ENCODE measurements at places on chromosomes 2 and 18. TPM values are rescaled to one million over a fixed set of nuclear protein-coding genes. Genes with fewer than 3 reads are reported as not detected.

DNA sequence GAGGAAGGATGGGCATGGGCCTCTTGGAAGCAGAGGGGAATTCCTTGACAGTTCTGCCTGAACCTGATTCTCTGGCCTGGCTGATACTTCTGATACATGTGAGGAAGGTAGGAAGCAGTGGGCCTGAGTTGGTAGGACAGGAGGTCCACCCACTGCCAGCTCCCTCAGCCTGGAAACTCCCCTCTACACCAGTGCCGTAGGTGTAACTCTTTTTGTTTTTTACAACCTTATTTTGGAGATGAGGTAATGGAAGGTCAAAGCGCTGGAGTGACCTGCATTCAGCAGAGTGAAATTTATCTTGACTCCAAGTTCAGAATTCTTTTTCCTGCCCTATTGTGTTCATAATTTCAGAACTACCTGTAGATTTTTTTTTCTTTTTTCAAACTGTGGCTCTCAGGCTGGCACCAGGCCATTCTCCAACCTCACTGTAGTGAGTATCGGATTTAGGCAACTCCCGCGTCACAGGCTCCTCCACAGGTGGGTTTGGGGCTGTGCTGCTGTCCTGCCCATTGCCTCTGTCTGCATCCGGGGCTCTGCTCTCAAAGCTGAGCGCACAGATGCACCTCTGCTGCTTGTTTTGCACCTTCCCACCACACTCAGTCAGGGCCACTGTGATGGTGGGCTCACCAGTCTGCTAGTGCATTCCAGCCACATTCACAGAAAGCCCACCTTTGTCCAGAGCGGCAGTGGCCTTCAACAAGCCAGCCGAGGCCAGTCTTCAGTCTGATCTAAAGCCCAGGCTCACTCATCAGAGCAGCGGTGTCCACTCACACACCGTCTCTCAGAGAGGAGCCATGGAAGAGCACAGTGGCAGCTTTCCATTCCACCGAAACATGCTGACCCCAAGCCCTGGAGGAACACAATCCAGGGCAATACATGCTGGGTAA, 87.2 kb downstream of the UXS1 start:
- no peak for DNase-seq

DNA sequence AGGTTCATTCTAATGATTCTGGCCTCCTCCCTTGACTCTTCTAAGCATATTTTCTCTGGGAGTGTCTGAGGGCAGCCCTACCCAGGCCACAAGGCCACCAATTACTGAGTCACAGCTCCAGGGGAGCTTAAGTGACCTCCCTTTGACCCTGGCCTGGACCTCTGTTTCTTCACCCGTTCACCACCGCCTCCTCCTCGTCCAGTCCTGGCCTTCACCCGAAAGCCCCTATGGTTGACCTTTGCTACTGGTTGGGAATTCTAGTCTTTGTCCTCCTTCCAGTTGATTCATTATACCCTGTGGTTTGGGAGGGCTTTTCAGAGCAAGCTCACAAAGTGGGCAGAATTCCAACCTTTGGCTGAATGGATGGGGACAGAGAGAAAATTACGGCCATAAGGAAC, 72.6 kb downstream of the NRP2 start:
- DNase-seq, result no peak

DNA sequence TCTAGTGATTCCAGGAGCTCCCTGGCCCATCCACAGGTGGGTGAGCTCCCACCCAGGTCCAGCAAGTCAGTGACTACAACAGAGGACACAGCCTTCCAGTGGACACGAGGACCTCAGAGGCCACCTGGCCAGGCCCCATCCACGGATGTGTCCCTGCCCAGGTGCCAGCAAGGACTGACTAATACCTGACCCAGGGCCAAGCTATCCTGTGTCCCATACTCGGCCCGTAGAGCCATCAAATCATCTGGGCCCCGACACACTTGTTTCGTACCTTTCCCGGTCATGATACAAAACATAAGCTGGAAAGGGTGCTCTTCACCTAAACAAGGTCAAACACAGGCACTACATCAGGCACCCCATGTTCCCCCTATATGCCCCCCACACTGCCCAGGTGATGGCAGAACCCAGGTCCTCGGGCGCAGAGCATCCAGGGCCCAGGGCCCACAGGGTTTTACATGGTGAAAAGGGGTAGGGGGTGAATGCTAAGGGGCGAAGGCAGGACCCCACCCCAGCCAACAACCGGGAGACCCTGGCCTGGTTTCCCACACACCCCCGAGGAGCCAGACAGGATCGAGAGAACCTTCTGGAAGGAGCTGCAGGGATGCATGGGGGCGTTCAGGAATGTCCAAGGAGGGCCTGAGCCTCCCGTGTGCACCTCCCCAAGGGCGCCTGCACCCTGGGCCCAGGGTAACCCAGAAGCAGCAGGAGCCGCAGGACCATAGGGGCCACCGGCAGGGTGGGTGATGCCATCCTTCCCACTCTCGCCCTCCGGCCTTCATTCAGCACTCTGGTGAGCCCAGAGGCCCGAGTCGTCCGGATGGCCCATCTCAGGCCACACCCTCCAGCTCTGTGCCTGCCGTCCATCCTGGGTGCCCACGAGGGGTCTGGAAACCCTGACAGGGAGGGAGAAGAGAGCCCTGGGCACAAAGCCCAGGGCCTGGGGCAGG, 94.3 kb downstream of the HDAC4 start:
- no peak for DNase-seq

DNA sequence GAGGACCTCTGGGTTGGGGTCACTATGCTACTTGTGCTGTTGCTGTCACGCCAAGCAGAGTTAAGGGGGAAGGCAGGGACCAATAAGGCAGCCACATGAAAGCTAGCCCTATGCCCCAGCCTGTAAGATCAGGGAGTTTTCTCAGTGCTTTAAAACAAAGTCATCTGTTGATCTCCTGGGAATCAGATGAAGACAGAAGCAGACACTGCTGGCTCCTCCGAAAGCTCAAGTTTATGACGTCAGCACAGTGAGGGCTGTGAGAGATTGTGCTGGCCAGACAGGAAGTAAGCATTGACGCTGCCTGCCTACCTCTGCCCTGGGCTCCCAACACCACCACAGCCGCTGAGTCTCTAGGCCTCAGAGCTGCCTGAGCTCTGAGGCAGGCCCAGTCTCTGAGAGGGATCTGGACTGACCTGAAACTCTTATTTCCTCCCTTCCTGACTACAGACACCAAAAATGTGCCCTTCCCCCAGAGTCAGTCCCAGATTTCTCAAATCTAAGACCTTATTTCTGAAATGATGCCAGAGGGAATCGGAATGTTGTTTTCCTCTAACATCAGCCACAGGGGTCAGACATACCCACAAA, 118.1 kb upstream of the EPAS1 start:
- DNase-seq, result no peak

GRCh38 chr2:44016282-44016681, 20.5 kb upstream of the LRPPRC start:
- DNase-seq, result peak; percentile 51

- no peak for DNase-seq
These were observed 101.7 kb upstream of the ZFP36L2 start for GRCh38 chr2:43328133-43328532.

- DNase-seq, result no peak
These were observed 40.3 kb downstream of the SNTG2 start for GRCh38 chr2:990970-991369.

- DNase-seq, result no peak
These were observed 5.3 kb upstream of the CYP27C1 start for GRCh38 chr2:127225186-127225960.

DNA sequence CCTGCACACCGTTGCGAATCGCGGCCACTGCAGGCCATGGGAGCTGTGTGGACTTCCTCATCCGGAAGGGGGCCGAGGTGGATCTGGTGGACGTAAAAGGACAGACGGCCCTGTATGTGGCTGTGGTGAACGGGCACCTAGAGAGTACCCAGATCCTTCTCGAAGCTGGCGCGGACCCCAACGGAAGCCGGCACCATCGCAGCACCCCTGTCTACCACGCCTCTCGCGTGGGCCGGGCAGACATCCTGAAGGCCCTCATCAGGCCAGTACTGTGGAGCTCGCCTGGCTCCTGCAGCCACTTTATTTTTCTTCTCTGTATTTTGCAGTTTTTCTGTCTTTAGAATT, 9.0 kb downstream of the ASB1 start:
- no peak for DNase-seq

DNA sequence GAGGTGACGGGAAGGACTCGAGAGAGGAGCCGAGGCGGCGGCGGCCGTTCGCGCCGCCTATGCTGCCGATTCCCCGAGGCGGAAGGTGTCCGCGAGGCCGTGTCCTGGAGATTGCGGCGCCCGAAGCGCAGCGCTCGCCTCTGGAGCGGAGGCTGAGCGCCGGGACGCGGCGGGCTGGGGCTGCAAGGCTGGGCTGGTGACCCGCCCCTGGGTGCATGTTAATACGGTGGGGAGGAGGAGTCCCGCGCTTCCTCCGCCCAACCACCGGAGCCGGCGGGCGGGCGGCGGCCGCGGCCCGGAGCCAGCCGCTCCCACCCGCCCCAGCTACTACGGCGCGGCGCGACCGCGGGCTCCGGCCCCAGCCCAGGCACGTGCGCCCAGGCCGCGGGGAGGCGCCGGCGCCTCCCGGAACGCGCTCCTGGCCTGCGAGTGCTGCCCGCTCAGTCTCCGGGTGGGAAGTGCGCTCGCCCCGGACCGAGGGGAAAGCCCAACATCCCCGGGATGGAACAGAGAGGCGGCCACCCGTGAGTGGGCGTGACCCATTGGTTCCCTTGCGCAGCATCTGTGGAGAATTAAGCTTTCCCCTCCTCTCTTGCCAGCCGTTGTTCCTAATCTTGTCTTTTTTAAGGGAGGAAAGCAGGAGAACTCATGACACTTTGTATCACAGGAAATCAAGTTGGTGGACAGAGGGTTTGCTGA, at the start of gene DLGAP1:
DLGAP1 (minus strand) TSS at position 195 of the 699 bp plus-strand sequence.
- peak; percentile 91 for DNase-seq

DNA sequence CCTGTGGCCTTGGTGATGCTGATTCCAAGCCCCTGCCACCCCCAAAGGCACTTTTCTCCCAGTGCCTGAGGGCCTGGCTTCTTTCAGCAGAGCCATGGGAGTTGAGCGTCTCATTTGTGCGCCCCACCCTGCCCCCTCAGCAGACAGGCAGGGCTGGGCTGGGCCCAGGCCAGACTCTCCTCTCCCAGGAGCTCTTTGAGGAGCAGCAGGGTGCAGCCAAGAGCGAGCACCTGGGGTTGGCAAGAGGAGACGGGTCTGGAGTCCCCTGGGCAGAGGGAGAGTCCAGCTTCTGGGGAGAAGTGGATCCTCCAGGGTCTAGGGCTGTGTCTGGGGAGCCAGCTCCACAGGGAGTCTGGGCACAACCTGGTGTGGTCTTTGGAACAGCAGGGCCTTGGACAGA, 21.2 kb downstream of the NPPC start:
- DNase-seq, result no peak

- DNase-seq, result no peak
These were observed 242.8 kb downstream of the GBX2 start for GRCh38 chr2:235925250-235925919.

- DNase-seq, result no peak
These were observed 55.3 kb upstream of the SULT1C3 start for GRCh38 chr2:108184419-108184818.

- DNase-seq, result no peak
These were observed 80.5 kb upstream of the KCNH7 start for GRCh38 chr2:162919111-162919510.

DNA sequence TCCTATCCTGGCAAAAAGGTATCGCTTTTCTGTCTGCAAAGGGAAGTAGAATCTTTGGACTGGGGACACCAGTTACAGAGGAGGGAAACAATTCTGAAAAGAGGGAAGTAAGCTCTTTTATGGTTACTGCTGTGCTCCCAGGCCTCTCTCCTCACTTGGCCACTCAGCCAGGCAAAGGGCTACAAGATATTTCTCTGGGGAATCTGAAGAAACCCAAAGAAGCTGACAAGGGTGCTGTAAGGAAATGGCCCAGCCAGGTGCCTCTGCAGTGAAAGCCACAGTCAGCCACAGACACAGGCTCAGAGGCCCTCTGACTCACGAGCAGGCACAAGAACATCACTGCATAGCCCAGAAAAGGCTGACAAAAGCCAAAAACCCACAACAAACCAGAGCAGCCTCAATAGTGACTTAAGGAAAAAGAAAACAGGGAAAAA, 5.8 kb downstream of the HDLBP start:
- DNase-seq, result no peak

GRCh38 chr2:142415461-142415860, 284.6 kb upstream of the LRP1B start:
- no peak for DNase-seq

GRCh38 chr2:33436083-33436482, 40.4 kb upstream of the RASGRP3 start:
- DNase-seq, result no peak

DNA sequence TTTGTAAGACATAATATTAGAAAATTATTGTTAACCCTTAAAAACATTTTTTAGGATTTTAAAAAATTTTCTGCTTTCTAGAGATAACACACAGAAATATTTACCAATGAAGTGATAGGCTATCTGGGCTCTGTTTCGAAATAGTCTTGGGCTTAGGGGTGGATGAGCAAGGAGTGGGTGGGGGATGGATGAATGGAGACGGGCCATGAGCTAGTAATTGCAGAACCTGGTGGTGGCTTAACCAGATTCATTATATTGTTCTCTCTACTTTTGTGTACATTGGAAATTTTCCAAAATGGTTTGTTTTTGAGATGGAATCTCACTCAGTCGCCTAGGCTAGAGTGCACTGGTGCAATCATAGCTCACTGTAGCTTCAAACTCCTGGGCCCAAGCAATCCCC, 89.6 kb downstream of the TCF7L1 start:
- DNase-seq, result no peak

GRCh38 chr2:16559278-16560067, 106.2 kb downstream of the CYRIA start:
- no peak for DNase-seq

DNA sequence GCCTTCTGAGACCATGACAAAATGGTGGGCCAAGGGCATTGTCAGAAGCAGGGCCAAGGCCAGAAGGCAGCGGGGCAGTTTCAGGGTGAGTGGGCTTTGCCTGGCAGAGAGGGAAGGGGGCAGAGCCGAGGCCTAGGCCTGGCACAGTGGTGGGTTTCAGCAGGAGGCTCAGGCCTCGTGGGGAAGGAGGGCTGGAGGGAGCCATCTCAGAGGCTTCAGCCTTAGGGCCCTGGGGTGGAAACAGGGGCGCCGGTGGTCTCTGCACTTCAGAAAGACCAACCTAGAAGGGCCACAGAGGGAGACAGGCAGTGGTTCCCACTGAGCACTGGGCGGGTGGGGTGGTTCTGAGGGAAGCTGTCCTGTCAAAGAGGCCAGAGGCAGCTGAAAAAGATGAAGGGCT, 58.0 kb upstream of the SMAD7 start:
- DNase-seq, result no peak

- DNase-seq, result no peak
These were observed 2.8 kb downstream of the IL1F10 start for GRCh38 chr2:113070606-113070975.

- DNase-seq, result no peak
These were observed 66.2 kb downstream of the STAT1 start for GRCh38 chr2:190947711-190948251.

LIMS4 gene
- 0.07 TPM for total RNA-seq

TRIM43 gene
- total RNA-seq, result not detected

TRPM8 gene
- total RNA-seq, result 0.31 TPM

ERMN gene
- 0.04 TPM for total RNA-seq

STAT1 gene
- 25.7 TPM for total RNA-seq

CABYR gene
- 12.2 TPM for total RNA-seq

TMEM163 gene
- total RNA-seq, result 0.14 TPM

CCDC141 gene
- total RNA-seq, result 1.2 TPM

GPR39 gene
- total RNA-seq, result 6.2 TPM

MYOM1 gene
- 0.55 TPM for total RNA-seq

DSG4 gene
- total RNA-seq, result not detected

GLI2 gene
- 41.4 TPM for total RNA-seq

NGEF gene
- total RNA-seq, result 3.9 TPM

TM4SF20 gene
- not detected for total RNA-seq

CRYBA2 gene
- not detected for total RNA-seq

Data from H7 (cell line).